Stimulated activated memory B cell treated with anti-CD40 and anti-IgM and Interleukin-4, amounts not matched to agents 10 μg/mL and 1 μg/mL and 100 μg/mL, for 72 hours (primary cell): ENCODE measurements at places on chromosomes 1 and 21.
A peak's percentile ranks its signal among the peaks of the same experiment; 100 is the strongest.

DNA sequence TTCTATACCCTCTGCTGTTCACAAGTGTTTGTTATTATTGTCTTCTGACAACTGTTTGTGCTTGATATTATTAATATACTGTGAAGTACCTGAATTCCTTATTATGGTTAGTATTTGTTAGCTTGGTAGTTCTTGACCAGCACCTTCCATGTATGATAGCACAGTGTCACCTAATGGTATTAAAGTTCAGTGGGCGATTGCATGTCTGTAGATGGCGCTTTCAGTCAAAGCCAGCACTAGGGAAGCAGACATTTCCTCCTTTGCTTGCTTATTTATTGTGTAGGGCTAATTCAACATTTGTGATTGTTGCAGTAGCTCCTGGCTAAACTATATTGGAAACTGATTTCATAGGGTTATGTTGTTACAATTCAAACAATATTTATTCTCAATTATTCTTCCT is 218.0 kb downstream of the ZP4 start:
- no peaks in the 10 kb centered on the region for H3K4me1 ChIP-seq
- no peaks in the 10 kb centered on the region for H3K36me3 ChIP-seq
- ATAC-seq, result no peak

GRCh38 chr1:161763522-161764098 is 2.5 kb upstream of the ATF6 start:
- H3K27me3 ChIP-seq, result no peaks in the 10 kb centered on the region
- H3K4me3 ChIP-seq, result peak overlapping the region; percentile 53
- peaks cover 39% of the 10 kb centered on the region for H3K4me1 ChIP-seq
- peak overlapping the region; percentile 56 for H3K27ac ChIP-seq
- H3K36me3 ChIP-seq, result peaks cover 6% of the 10 kb centered on the region

GRCh38 chr1:55888685-55889317 is 673.6 kb upstream of the USP24 start:
- H3K4me1 ChIP-seq, result no peaks in the 10 kb centered on the region
- H3K36me3 ChIP-seq, result no peaks in the 10 kb centered on the region
- H3K27me3 ChIP-seq, result peaks cover 29% of the 10 kb centered on the region
- H3K27ac ChIP-seq, result no peak overlapping the region
- ATAC-seq, result no peak
- H3K4me3 ChIP-seq, result no peak overlapping the region

- ATAC-seq, result no peak
- no peak overlapping the region for H3K4me3 ChIP-seq
- H3K4me1 ChIP-seq, result no peaks in the 10 kb centered on the region
- H3K36me3 ChIP-seq, result no peaks in the 10 kb centered on the region
- H3K27me3 ChIP-seq, result peaks cover 22% of the 10 kb centered on the region
These were observed 64.2 kb upstream of the SLC22A15 start for GRCh38 chr1:115912116-115912515.

DNA sequence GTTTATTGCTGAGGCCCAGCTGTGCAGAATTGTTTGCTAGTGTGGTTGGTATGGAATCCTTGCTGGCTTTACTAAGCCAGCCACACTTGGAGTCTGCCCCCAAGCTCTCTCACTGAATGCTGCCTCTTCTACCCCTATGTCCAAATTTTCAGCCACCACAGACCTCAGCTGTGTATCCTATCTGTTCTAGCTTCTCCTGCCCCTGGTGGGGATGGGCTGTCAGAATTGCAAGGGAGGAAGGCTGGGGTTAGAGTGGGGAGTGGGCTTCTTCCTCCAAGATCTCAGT is 4.4 kb downstream of the NHLH1 start:
- peaks cover 19% of the 10 kb centered on the region for H3K4me1 ChIP-seq
- ATAC-seq, result no peak
- peaks cover 9% of the 10 kb centered on the region for H3K36me3 ChIP-seq
- no peak overlapping the region for H3K4me3 ChIP-seq
- H3K27ac ChIP-seq, result no peak overlapping the region
- no peaks in the 10 kb centered on the region for H3K27me3 ChIP-seq
